ENCODE measurements at places on chromosomes 12 and 14. TPM values are rescaled to one million over a fixed set of nuclear protein-coding genes. Genes with fewer than 3 reads are reported as not detected.

- DNase-seq: peak; percentile 57
- peaks cover 48% of the 10 kb centered on the region for H3K27me3 ChIP-seq
- H3K4me3 ChIP-seq: no peak overlapping the region
- H3K27ac ChIP-seq: no peak overlapping the region
- H3K36me3 ChIP-seq: no peaks in the 10 kb centered on the region
Measured at GRCh38 chr12:130013771-130014484, 110.1 kb upstream of the TMEM132D start.

SMOC1 gene
- 2.1 TPM for total RNA-seq

PDZRN4 gene
- total RNA-seq: 4.6 TPM

MGAT4C gene
- 1.1 TPM for total RNA-seq

IQSEC3 gene
- 1.1 TPM for total RNA-seq

Data from muscle of leg (tissue), 16 donors.